Muscle of leg (tissue), 16 donors: ENCODE measurements at places on chromosomes 6 and 20. TPM values are rescaled to one million over a fixed set of nuclear protein-coding genes. Genes with fewer than 3 reads are reported as not detected.

DNA sequence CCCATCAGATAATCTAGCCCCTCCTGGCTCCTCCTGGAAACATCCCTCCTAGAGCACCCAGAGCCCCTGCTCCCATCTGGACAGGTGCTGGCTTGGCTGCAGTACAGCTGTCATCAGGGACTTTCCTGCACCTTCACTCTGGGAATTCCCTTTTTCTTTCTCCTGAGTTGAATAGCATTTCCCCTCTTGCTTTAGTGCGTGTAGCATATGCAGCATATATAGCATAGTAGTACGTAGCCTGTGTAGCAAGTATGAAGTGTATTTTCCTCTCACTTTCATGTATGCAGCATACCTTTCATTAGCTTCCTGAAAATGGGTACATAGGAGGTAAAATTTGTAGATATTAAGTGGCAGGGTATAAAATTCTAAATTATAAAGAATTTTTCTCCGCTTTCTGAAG is 352.9 kb downstream of the ESR1 start:
- no peak for DNase-seq

GRCh38 chr6:70285201-70285600 is 17.7 kb downstream of the COL9A1 start:
- no peak for DNase-seq

GRCh38 chr6:134314006-134314821 is 3.7 kb downstream of the SGK1 start:
- no peak for DNase-seq

- no peak for DNase-seq
Measured at GRCh38 chr20:57679113-57679512, 30.7 kb downstream of the PMEPA1 start.

SLC52A3 gene
- 0.43 TPM for polyA plus RNA-seq

CD24 gene
- 9.4 TPM for polyA plus RNA-seq
